Globus pallidus (tissue), 1 donor: ENCODE measurements at places on chromosomes 5 and 9.

GRCh38 chr5:14720236-14720923 is 55.9 kb downstream of the OTULIN start:
- no peak for DNase-seq

DNA sequence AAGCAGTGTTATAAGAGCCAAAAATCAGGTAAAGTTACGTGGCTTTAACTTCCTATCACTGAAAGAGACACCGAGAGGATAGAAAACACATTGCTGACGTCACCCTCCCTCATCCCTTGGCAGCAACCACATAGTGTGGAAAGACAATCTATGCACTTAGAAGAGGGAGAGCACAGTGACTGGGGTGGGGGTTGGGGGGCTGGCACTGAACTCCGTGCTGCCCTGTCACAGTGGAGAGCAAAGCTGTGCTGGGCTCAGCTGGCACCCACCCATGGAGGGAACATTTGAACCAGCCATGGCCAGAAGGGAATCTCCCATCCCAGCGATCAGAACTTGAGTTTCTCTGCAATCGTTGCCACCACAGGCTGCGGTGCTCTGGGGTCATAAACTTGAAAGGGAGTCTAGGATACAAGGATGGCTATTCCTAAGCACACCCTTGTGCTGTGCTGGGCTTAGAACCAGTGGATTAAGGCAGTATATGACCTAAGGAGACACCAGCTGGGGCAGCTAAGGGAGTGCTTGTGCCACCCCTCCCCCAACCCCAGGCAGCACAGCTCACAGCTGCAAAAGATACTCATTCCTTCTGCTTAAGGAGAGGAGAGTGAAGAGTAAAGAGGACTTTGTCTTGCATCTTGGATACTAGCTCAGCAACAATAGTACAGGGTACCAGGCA is 73.4 kb downstream of the KIAA0825 start:
- DNase-seq: no peak

DNA sequence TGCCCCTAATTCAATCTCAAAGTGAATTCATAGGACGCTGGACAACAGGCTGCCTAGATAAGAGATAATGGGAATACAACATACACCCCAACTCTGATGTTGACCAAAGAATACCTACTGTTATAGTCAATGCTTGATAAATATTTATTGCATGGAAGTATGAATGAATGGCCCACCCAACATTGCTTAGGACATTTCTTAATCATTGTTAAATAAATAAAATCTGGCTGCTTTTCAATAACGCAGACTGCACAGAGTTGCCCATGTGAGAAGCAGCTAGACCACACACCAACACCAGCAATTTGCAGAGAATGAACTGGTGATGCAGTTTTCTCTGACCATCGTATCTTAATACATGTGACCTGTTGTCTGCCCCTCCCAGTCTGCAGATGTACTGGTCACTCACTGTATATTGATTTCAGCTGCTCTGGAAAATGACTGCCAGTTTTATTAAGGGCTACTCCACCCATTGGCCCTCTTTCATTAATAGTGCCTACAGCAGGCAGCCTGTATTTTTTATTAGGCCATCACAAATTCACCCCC is 236.2 kb upstream of the WWC1 start:
- DNase-seq: no peak

DNA sequence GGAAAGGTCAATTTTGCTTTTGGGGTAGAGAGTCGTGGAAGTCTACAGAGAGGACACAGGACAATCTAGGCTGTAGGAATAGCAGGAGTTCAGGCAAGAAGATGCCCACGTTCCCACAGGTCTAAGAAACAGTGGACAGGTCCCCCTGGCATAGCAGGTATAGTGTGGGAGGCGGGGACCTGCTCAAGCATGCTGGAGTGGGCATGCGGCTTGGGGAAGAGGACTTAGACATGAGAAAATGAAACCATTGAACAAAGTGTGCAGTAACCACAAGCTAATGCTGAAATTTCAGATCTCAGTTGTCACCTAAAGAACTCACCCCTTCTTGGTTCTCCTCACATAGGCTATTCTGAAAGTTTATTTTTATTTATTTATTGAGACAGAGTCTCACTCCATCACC is 142.8 kb upstream of the EFNA5 start:
- DNase-seq: no peak

GRCh38 chr9:131839281-131840084 is 99.6 kb upstream of the RAPGEF1 start:
- DNase-seq: no peak

DNA sequence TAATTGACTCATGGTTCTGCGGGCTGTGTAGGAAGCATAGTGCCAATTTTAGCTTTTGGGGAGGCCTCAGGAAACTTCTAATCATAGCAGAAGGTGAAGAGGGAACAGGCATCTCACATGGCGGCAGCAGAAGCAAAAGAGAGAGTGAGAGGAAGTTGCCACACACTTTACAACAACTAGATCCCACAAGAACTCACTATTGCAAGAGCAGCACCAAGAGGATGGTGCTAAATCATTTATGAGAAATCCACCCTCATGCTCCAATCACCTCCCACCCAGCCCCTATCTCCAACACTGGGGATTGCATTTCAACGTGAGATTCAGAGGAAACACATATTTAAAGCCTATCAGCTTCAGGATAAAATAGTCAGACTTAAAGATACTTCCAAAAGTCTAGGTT is 36.1 kb upstream of the LPAR1 start:
- no peak for DNase-seq

DNA sequence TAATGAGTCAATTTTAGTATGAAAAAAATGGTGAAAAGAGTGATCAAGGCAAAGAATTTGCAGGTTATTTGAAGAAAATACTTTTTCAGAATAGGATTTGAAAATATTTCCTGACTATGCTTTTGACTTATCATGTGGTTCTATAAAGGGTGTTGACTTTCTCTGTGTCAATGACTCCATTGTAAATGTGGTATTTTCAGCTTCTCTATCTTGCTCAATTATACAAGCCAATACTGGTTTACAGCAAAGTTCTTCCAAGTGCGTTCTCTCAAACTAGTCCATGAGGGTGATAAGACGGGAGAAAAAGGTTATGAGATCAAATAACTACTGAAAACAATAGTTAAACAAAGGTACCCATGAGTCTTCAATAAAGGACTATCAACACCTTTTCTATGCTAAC is 21.7 kb downstream of the IL33 start:
- DNase-seq: no peak

DNA sequence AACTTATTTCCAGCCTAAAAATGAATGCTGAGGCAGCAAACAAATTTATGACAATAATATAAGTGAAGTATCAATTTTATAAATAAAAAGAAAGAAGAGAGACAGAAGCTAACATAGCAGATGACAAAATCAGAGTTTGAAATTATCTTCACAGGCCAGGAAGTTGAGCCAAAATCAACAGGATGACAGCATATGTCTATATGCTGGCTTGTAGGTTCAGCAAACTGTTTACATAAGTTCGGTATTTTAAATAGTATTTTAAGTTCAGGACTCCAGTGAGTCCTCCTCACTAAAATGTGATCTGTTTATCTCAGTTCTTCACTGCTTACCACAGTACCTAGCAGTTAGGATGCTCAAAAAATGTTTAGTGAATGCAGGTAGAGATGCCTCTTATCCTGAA is 359.6 kb upstream of the SMC2 start:
- no peak for DNase-seq

- DNase-seq: no peak
These were observed 1.9 kb downstream of the PLPP6 start for GRCh38 chr9:4663956-4664355.

GRCh38 chr5:118996098-118996497 is 7.8 kb upstream of the DTWD2 start:
- no peak for DNase-seq

DNA sequence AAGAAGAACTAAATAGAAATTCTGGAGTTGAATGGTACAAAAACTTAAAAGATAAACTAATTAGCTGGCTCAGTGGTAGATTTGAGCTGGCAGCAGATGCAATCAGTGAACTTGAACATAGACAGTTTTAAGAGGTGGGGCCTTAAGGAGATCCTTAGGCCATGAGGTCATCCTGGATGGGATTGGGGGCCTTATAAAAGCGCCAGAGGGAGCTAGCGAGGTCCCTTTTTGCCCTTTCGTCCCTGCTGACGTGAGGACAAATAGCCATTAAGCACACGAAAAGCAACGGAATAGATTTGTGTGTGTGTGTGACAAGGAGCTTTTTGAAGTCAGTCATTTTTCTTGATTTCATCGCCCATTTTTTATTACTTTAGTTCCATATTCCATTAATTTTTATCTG is 83.3 kb downstream of the ZNF354C start:
- DNase-seq: no peak

DNA sequence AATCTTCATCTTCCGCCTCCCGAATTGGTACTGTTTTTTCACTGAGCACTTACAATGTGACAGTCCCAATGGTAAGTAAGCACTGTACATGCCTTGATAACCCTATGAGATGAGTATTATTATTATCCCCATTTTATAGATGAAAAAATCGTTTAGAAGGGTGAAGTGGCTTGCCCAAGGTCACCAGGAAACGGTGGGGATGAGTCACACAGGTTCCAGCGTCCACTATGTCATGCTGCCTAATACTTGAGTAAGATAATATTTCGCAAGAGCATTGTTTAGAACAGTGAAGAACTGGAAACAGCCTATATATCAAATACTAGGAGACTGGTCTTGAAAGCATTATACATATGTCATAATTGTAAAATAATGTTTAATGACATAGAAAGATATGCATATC is 12.9 kb downstream of the HAND1 start:
- DNase-seq: no peak

- DNase-seq: no peak
These were observed 36.5 kb downstream of the WWC1 start for GRCh38 chr5:168327994-168328393.

- no peak for DNase-seq
These were observed 5.3 kb upstream of the ACSL6 start for GRCh38 chr5:132016721-132017250.
